ENCODE measurements at places on chromosomes 12 and 14.

DNA sequence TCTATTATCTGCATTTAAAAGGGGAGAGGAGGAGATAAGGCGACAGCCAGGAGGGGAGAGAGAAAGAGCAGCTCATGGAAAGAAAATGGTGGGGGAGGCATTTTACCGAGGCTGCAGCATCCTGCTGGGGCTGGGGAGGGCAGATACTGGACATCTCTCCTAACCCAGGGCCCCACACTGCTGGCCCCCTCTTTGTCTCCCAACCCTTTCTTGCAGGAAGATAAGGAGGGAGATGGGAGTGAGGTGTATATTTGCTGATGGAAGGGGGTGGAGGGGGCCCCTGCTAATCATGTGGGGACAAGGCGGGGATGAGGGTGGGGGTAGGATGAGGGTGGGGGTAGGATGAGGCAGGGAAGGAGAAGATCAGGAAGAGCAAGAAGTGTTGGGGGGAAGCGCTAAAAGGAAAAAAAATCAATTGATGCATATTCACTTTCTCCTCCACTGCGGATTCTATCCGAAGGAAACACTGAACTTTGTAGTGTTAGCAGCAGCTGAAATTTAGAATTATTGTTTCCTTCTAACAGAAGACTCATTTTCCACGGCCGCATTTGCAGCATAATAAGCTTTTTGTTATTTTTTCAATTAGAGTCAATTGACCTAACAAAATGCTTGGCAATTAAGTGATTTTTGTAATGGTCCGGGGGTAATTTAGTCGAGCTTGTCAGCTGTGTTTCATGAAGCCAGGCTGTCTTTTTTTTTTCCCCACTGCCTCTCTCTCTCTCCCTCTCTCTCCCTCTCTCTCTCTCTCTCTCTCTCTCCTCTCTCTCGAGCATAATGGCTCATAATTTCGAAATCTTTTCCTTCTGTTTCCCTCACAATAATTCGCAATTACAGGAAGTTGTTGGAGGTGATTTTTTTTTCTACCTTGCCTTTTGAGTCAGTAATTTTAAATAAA is 1134.6 kb downstream of the BCL11B start:
- no peak for DNase-seq

- no peak for DNase-seq
Observed at GRCh38 chr12:113366827-113367226, 8.4 kb downstream of the PLBD2 start.

- DNase-seq: no peak
Observed at GRCh38 chr12:14828892-14829291, 14.4 kb downstream of the ART4 start.

DNA sequence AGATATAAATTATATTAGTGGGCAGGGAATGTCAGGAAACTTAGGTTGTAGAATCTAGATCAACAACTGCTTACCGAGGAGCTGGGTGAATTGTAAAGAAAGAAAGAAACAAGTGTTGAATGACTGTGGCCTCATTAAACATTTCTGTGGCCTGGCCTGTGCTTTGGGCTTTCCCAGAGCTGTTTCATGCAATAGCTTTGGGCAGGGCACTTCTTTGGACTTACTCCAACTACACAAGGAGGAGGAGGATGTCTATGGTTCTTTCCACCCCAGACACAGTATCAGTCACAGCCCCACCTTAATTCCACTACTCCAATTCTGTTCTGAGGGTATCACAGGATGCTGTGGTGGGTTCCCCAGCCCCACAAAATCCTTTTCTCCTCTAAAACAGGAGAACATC is 38.0 kb downstream of the DPF3 start:
- DNase-seq: peak; percentile 11

GRCh38 chr14:72463291-72463866 is 430.5 kb downstream of the DPF3 start:
- DNase-seq: no peak

DNA sequence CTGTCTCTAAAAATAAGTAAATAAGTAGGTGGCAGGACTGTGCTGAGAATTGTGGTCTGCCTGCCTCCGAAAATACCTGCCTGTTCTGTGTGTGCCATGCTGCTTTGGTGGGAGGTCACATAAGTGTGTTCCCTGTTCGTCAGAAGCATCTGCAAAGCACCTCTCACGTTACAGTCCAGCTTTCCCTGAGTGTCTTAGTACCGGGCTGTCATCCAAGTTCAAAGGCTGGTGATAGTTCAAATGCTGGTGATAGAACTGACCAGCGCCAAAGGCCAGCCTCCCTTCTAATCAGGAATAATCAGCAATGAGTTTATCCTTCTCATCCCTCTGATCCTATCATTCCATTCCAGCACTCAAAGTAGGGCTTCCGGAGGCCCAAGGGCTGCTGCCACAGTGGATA is 5.6 kb downstream of the CABP1 start:
- no peak for DNase-seq

DNA sequence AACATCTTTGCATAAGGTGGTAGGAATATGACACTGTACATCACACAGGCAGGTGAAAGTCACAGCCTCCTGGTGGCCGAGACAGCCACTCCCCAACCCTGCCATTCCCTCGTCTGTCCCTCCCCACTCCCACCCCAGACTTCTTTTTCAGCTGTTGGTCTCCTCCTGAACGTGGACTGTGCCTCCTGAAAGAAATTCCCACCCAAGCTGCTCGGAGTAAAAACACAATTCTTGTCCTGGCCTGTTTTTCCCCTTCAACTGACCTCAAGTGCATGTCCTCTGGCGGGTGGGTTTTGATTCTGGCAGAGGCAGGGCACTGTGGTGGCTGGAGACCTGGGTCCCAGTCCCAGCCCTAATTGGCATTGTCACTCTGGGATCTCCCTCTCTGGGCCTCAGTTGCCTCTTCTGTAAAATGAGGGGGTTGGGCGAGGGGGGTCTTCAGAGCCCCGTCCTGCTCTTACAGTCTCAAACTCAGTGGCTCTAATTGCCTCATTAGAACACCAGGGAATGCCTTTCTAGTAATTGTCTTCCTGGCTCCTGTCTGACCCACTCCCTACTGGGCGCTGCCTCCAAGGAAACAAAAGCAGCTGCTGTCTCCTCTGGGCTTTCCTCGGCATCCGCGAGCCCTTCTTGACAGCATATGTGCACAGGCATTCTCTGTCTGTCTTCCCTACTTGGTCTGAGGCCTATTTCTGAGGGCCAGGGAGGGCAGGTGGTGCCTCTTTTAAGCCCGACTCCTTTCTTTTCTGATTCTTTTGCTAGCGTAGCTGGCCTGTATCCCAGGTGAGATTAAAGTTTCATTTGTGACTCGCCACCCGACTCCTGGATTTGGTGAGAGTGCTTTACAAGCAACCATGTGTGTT is 186.6 kb upstream of the RMST start:
- DNase-seq: no peak

- DNase-seq: no peak
Observed at GRCh38 chr12:103518899-103519298, 23.1 kb upstream of the C12orf42 start.

DNA sequence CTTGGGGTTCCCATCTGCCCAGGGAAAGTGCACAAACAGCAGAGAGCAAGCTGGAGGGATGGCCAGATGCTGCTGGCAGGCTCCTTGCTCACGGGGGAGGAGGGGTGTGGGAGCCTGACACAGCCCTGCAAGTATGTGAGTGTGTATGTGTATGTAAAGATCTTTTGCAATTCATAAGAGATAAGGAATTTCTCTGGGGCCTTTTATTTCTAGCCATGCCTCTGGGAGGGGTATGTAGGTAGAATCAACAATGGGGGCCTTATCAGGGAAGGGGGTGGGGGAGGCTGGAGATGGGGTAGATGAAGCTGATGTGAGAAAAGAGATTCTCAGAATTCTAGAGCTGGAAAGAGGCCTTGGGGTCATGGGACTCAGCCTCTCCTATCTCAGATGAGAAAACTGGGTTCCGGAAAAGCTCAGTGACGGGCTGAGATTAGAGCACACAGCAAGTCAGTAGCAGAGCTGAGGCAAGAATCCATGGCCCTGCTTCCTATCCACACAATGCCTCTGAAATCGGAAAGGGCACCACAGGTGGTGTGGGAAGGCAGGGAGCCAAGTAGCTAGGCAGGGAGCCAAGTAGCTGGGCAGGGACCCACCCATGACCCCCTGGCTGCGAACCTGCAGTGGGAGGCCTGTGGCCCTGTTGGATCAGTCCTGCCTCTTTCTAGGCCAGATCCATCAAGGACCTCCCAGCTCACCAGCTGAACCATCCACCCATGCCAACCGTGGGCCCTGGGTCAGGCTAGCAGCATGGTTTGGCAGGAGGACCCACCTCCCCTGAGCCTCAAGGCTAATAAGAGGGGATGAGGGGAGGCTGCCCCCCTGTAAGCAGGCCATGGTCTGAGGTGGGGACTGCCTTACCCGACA is 54.7 kb downstream of the PLEKHG3 start:
- peak; percentile 10 for DNase-seq

DNA sequence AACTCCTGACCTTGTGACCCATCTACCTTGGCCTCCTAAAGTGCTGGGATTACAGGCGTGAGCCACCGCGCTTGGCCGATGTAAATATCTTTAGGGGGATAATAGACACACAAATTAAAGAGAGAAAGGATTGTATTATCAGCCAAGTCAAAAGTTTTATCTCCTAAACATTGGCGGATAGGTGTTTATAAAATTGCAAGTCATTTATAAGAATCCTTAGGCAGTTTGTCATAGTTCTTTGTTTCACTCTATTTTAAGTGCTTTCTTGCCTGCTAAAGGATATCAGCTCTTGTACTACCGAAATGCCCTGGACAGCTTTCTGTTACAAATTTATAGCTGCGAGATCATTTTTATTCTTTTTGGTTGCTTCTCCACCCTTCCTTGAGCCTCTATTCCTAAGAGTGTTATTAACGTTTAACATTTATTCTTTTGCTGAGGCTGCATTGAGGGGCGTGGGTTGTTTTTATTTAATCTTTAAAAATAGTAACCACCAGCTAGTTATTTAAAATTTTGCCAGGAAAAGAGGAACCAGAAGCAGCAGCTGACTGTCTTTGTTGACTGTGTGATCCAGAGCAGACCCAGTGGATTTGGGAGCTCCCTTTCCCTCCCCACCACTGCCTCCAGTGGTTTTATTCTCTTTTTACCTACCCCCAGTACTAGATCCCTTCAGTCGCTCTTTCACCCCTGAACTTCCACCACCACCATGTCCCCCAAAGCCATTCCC is 106.4 kb downstream of the DIP2B start:
- no peak for DNase-seq

GRCh38 chr12:82554529-82554928 is 132.2 kb upstream of the TMTC2 start:
- DNase-seq: no peak

DNA sequence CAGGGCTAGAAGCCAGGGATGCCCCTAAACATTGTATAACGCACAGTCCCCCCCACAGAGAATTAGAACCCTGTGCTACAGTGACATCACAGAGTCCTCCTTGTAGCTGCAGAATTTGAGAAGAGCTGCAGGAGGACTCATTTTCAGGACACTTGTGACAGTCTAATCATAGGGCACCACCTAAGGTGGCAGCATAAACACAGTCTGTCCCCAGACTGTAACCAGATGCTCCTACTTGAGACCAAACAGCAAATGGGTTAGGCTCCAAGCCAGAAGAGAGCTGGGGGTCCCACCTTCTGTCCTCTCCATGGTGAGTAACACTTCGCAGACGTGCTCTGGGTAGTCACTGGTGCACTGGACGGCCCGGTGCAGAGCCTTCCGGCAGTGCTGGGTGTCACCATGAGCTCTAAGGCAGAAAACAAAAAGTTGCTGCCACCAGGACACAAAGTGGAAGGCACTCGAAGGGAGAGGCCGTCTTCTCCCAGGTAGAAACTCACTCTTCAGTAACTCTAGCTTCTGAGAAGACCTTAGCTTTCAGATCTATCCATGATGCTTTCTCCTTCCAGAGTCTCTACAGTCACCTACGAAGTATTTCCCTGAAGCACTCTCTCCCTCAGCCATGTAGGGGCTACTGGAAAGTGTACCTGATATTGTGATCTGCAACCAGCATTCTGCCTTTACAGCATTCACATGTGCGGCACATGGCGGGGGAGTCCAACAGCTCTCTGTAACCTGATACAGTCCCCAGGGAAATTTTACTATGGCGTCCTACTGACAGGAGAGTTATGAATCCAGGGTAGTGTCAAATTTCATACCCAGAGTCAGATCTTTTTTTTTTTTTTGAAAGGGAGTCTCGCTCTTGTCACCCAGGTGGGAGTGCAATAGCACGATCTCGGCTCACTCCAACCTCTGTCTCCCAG is 17.1 kb downstream of the FICD start:
- no peak for DNase-seq

Measured in hematopoietic multipotent progenitor cell treated with erythropoietin and hydrocortisone succinate and interleukin-3 and kit ligand, for 15 days (in vitro differentiated cells).